Activated naive CD4-positive, alpha-beta T cell treated with anti-CD3 and anti-CD28 coated beads, Interleukin-2, amount 10 ng/mL, durations not matched to agents 5 hours and 36 hours (primary cell): ENCODE measurements at places on chromosomes 7 and 10. TPM values are rescaled to one million over a fixed set of nuclear protein-coding genes. Genes with fewer than 3 reads are reported as not detected.

The SSBP1 gene
- total RNA-seq: 111 TPM

The ITGA8 gene
- not detected for total RNA-seq

The HMX3 gene
- not detected for total RNA-seq

The AQP1 gene
- 0.08 TPM for total RNA-seq

The LIPN gene
- not detected for total RNA-seq
